BE2C (cell line): ENCODE measurements at places on chromosomes 5 and 9.

DNA sequence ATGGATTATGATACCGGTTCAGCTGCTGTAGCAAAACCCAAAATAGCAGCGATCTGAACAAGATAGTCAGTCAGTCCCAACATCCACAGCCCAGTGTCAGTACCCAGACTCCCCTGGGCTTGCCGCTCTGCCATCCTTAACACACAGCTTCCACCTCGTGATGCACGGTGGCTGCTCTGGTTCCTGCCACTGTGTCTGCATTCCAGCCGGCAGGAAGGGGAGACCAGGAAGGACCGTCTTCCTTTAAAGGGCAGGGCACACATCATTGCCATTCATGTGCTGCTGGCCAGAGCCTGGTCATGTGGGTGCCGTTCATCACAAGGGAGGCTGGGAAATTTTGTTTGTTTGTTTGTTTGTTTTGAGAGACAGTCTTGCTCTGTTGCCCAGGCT lies 131.0 kb upstream of the IER5L start:
- no peak for DNase-seq

- DNase-seq = no peak
Measured at GRCh38 chr5:172361566-172362238, 78.1 kb upstream of the UBTD2 start.

DNA sequence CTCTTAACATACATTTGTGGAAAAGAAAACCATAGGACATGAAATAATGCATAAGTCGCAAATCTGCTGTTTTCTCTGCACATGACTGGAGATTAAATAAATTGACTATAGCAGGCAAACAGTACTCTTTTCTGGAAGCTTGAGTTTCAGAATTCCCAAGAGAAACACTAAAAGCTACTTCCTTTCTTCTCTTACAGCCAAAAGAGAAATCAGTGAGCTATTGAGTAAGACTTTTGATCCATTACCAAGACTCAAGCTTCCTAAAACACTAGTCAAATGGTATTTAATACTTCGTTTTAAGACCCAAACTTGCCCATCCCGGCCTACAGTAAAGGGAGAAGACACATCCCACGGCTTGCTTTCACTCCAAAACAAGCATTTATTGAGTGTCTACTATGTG lies 335.8 kb upstream of the PUM3 start:
- DNase-seq = no peak

DNA sequence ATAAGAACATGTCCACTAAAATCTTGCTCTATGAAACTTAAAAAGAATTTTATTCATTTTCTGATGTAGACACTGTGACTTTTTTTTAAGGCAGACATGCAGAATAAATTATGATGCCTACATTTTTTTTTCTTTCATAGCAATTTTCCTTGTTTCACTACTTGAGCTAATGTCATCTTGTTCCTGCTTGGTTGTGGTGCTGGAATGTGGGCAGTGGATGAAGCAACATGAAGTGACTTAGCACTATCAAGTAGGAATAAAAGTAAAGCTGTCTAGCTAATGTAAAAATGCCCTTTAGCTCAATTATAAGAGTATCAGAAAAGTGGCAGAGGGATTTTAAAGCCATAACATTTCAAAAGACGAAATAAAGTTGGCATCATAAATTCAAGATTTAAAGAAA lies 191.0 kb downstream of the ADAMTS6 start:
- no peak for DNase-seq

- DNase-seq = no peak
Measured at GRCh38 chr9:131469951-131470350, 32.8 kb upstream of the POMT1 start.

GRCh38 chr5:73253047-73253660 lies 80.2 kb downstream of the TMEM174 start:
- no peak for DNase-seq
